ENCODE measurements at places on chromosomes 11 and 22.

GRCh38 chr11:44243086-44243485 lies 66.9 kb downstream of the ALX4 start:
- DNase-seq, result peak; percentile 26

GRCh38 chr11:128284634-128285033 lies 302.7 kb downstream of the ETS1 start:
- DNase-seq, result no peak

DNA sequence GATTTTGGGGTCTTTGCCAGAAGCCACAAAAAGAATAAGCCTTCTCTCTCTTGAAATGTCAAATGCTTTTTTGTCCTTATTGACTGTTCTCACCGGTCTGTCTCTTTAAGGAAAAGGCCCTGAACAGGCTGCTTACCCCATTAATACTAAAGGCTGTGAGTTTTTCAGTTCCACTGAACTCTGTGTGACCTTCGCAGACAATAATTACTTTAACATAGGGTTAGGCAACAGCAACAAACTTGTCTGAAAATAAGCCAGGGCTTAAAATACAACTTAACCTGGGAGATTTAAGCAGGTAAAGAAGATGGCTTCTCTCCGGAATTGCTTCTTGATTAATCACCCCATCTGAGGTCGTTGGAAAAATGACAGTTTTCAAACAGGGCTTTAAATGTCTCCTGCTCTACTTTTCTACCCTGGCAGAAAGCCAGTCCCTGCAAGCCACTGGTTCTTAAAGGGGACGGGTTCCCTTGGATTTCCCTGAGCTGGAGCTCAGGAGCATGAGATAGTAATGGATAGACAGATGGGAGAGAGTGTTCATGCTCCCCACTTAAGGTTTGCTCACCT lies 69.4 kb downstream of the ARL14EP start:
- no peak for DNase-seq

DNA sequence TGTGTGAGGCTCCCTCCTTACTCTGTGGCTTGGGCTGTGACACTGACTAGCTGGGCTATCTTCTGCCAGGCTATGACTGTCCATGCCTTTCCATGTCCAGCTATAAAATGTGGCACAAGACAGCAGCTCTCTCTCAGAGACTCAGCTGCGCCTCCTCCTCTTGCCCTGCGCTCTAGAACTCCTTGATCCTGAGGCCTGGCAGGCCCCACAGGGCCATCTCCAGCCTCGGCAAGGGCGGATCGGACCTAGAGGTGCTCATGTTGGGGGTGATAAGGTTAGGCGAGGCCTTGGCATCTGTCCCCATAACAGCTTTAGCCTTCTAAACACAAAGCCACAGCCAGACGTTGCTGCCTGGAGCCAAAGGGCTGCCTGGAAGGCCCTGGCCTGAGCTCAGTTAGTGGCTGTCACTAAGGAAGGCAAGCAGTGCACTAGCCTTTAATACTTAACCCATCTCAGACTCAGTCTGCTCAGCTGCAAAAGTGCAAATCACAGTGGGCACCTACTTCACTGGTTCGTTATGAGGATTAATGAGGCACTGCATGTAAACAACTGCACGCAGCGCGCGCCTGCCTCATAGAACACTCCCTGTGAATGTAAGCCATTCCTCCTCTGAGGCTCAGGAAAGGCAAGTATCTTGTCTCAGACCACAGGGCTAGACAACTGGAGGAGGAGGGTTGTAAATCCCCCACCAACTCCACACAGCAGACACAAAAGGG lies 1.2 kb downstream of the GUCD1 start:
- peak; percentile 55 for DNase-seq

GRCh38 chr11:129974237-129974636 lies 28.4 kb downstream of the PRDM10 start:
- DNase-seq, result no peak

DNA sequence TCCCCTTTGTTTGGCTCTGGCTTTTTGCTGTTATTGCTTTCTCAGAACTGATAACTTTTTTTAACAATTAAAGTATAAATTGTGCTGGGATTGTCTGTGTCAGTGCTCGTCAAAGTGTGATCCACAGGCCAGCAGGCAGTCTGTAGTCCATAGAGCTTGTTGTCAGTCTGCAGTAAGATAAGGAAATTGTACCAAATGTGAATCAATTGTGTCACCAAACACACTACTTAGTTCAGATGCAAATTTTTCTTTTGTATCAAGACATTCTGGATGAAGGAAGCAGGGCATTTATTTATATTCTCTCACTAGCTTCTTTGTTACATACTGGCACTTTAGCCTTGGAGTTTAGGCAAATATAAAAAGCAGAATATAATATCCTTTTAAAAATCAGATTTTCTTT lies 121.0 kb downstream of the WNT11 start:
- no peak for DNase-seq

DNA sequence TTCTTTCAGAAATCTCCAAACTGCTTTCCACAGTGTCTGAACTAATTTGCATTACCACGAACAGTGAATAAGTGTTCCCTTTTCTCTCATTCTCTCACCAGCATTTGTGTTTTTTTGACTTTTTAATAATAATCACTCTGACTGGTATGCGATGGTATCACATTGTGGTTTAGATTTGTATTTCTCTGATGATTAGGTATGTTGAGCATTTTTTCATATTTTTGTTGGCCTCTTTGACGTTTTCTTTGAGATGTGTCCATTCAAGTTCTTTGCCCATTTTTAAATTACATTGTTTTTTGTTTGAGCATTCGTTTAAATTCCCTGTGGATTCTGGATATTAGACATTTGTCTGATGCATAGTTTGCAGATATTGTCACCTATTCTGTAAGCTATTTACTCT lies 1639.6 kb upstream of the TENM4 start:
- DNase-seq, result no peak

GRCh38 chr11:75311858-75312288 lies 39.6 kb downstream of the ARRB1 start:
- DNase-seq, result peak; percentile 4

GRCh38 chr11:75479597-75480145 lies 46.1 kb downstream of the GDPD5 start:
- DNase-seq, result no peak

DNA sequence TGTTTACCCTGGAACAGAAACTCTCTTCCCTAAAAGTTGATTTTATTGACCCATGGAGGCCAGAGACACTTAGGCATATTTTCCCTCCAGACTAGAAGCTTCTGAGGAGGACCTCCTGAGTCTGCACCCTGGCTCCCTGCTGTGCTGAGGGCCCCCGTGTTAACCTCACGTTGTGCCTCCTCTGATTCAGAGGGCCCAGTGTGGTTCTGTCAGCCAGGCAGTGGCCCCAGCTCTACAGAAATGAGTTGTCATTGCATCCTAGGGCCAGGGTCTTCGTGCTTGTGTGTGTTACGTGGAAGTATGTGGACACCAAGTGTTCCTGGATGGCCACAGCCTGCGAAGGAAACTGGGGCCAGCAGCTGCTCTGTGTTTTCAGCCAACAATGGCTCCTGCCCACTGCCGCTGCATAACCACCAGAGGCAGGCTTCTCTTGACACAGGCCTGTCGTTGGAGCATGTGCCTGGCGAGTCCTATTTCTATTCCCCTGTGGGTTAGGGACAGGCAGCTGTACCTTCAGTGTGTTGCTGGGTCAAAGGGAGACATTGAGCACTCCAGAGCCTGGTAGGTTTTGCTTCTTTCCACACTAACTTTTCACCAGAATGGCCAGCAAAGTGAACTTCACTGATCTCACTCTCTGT lies 44.5 kb downstream of the MED15 start:
- DNase-seq, result no peak

DNA sequence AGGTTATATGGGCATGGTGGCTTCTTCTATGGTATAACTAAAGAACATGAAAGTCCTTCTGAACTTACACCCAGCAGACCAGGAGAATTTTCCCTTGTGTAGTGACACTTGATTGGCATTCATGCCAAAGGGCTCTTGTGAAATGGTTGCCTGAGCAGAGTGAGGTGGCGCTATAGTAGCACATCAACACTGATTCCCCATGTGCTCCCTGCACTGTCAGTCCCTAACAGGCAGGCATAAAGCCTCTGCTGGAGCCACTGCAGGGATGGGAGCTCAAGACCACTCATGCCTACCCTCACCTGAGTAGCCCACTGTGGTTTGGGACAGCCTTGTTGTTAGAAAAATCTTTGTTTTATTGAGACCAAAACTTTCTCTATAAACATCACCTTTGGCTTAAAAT lies 92.6 kb upstream of the LIN7C start:
- no peak for DNase-seq

- peak; percentile 88 for DNase-seq
Observed at GRCh38 chr11:32052215-32052614, 38.7 kb upstream of the RCN1 start.

DNA sequence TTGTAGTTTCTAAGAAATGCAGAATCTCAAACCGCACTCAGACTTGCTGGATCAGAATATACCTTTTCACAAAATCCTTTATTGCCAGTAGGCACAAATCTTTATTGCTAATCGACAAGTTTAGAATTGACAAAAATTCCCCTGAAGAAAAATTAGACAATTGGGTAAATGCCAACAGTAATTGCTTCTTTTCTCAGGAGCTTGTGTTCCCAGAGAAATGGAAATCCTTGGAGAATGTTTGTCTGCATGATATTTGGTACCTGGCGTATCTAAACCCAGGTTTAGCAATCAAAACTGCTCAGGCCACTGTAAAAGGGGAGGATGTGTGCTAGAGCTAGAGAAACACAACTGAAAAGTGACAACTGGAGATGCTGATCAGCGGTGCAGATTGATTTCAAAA lies at the start of gene OR8G5:
OR8G5 (plus strand) TSS at position 301 of the 400 bp plus-strand sequence. CDS start 8,556 bp downstream, outside the sequence.
- DNase-seq, result no peak

DNA sequence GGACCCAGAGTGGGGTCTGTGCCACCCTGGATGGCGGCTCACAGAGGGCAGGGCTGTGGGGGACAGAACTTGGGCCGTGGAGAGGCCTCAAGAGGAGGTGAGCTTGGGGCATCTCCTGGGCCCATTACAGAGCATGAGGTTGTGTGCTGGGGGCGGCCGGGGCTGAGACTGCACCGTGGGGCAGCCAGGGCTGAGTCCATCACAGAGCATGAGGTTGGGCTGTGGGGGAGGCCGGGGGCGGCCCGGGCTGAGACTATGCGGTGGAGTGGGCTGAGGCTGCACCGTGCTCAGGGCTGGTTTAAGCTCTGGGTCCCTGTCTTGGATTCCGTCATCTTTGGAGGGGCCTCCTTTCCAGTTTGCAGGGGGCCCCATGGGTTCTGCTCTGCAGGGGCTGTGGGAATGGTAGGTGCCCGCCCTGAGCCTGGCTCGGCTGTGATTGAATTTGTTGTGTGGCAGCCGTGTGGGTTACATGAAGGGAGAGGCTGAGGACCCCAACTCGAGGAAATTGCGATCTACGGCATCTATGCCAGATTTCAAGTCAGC lies 38.1 kb upstream of the MUC5AC start:
- DNase-seq, result no peak

GRCh38 chr11:126716456-126717083 lies 284.0 kb downstream of the KIRREL3 start:
- peak; percentile 80 for DNase-seq

- no peak for DNase-seq
Observed at GRCh38 chr11:14118072-14118471, 155.5 kb downstream of the SPON1 start.

DNA sequence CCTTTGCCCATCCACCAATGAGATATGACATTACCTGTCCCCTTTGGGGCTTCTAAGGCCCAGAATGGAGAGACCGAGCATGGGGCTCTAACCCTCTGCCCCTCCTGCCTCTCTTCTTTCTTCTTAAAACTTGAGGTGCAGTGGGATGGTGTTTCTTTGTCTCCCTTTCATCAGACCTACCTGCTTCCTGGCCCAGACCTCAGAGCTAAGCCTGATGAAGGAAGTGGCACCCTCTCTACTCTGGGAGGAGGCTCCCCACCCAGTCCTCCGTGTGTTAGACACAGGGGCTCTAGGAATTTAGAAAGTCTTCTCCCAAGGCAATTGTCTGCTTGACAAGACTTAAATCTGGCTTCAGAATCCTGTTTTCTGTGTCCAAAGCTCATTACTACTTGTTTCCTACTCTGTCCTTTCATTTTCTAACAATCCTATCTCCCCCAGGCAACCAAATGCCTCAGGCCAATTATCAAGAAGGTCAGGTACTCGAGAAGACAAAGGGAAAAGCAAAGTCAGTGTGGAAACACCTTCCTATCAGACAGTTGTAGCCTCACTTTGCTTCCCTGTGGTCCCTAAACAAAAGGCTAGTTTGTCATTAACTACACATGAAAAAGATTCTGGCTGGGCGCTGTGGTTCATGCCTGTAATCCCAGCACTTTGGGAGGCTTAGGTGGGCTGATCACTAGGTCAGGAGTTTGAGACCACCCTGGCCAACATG lies 20.3 kb upstream of the PARVA start:
- DNase-seq, result no peak

GRCh38 chr11:67117176-67117575 lies 1.9 kb upstream of the KDM2A start:
- no peak for DNase-seq

DNA sequence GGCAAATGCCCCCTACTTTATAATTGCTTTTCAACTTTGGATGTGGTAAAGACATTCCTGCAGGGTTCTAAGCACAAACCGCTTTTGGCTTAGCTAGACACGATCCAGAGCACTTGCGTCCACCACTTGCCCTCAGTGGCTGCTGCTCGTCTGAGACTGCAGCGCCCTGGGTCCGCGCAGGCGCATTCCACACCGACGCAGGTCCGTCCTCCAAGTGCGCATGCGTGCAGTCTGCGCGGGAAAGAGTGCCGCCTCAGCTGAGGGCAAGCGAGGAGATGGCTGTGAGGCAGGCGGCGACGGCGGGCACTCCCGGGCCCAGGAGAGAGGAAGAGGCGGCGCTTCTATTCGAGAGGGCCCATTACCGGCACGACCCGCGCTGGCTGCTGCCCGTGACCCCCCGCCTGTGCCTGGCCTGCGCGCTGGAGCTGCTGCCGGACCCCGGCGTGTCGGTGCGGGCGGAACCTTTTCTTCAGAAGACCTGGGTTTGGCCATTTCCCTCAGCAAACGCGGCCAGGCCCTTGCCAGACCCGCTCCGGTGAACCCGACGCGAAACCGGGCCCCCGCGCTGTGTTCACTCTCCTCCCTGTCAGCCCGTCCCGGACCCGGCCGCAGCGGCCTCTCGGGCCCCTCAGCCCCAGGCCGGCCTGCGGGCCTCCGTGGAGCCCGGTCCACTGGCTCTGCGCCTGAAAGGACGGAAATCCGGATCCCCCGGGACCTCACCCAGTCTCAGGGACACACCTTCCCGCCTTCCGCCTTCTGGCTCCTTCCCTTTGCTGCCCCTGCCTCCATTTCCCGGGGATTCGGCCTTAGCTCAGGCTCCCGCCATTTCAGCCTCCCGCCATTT lies at the start of gene MEI1:
MEI1 (plus strand) TSS at position 240 of the 844 bp plus-strand sequence; CDS start at position 276, 36 bp downstream.
- DNase-seq, result peak; percentile 21

DNA sequence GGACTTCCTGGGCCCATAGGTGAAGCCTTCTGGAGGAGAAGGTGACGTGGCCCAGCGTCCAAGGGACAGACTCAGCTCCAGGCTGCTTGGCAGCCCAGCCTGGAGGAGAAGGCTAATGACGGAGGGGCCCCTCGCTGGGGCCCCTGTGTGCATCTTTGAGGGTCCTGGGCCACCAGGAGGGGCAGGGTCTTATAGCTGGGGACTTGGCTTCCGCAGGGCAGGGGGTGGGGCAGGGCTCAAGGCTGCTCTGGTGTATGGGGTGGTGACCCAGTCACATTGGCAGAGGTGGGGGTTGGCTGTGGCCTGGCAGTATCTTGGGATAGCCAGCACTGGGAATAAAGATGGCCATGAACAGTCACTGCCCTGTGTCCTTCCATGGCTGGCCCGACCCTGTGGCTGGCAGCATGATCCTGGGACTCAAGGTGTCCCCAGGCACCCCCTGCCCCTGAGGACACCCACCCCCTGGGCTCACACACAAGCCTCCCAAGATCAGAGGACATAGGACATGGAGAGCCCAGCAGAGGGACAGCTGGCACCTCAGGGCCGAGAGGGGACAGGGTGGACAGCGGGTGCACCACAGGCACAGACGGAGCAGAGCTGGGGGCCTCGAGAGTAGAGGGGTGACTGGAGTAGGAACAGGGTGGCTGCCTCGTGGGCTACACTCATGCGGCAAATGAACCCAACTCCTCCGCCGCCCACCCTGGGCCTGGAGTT lies 10.1 kb downstream of the SIGIRR start:
- no peak for DNase-seq
